Mammary epithelial cell (primary cell): ENCODE measurements at places on chromosomes 1 and 21. TPM values are rescaled to one million over a fixed set of nuclear protein-coding genes. Genes with fewer than 3 reads are reported as not detected.

The TSPAN1 gene
- polyA plus RNA-seq: 510 TPM

The CCDC185 gene
- polyA plus RNA-seq: not detected

The LCE1A gene
- not detected for polyA plus RNA-seq

The RAB42 gene
- polyA plus RNA-seq: 0.10 TPM

The A3GALT2 gene
- polyA plus RNA-seq: not detected

DNA sequence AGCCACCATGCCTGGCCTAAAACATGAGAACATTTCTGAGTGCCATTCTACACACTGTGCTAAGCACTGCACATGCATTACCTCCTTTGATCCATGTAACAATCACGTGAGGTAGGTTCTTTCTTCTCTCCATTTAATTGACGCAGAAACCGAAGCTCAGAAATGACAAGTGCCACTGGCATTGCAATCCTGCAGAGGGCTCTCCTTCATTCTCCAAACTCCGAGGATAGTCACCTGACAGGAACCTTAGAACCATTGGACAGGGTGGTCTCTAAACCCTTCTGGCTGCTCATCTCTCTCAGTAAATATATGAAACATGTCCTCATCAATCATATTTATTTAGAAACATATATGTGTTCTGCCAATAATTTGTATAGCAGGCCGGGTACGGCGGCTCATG, 167.1 kb upstream of the JUN start:
- no peak for DNase-seq

DNA sequence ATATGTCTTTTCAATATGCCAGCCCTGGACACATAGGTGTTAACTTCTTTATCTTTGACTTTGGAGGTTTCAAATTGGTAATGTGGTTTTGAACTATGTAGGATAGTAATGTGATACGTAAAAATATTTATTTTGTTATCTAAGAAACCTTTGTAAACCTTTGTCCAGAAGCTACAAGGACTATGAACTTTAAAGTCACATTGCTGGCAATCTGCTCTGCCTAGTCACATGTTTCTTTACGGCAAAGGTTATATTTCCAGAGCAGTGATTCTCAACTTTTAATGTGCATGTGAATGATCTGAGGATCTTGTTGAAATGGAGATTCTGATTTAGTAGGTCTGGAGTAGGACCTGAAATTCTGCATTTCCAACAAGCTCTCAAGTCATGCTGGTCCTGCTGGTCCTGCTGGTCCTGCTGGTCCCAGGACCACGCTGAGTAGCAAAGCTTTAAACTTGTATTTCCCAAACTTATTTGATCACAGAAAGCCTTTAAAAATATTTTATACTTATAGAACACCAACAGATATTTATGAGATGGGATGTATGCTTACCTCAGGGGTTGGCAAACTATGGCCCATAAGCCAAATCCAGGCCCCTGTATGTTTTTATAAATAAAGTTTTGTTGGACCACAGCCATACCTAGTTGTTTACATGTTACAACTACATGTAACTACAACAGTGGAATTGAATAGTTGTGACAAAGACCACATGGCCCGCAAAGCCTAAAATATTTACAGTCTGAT, 57.9 kb upstream of the QSOX1 start:
- DNase-seq: no peak

GRCh38 chr21:44601596-44602462, 1.4 kb downstream of the KRTAP10-7 start:
- no peak for DNase-seq

DNA sequence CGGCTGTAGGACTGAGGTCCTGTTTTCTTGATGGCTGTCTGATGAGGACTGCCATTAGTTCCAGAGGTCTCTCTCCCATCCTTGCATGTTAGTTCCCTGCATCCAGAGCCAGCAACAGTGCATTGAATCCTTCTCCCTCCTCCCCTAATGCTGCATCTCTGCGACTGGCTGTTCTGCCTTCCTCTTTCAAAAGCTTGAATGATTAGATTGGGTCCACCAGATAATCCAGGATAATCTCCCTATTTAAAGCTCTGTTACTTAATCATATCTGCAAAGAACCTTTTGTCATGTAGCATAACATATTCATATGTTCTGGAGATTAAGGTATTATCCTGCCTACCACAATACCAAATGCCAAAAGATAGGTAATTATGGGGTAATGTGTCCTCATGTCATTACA, 377.5 kb downstream of the GPATCH2 start:
- DNase-seq: no peak

DNA sequence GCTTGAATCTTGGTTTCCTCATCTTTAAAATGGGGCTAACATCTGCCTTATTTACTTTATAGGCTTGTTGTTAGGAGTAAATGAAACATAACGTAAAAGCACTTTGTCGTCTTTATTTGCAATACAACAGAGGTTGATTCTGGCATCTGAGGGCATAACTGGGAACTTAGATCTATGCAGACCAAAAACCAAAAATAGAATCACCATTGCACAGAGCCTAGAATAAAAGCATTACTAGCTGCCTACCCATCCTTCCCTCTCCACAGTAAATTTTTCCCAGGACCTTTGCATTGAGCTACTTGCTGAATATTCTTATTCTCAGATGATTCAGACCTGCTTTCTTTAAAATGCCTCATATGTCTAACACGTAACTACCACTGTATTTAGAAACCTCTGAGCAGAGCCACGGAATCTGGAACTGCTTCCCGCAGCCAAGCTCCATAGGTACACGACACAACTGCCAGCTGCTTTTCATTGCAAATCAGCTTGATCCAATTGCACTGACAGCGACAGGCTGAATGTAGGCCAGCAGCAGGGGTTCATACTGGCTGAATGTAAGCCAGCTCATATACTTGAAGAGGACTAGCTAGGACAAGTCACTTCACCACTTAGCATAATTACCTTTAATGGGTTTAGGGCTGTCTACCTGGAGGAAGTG, 33.2 kb upstream of the SERBP1 start:
- no peak for DNase-seq

DNA sequence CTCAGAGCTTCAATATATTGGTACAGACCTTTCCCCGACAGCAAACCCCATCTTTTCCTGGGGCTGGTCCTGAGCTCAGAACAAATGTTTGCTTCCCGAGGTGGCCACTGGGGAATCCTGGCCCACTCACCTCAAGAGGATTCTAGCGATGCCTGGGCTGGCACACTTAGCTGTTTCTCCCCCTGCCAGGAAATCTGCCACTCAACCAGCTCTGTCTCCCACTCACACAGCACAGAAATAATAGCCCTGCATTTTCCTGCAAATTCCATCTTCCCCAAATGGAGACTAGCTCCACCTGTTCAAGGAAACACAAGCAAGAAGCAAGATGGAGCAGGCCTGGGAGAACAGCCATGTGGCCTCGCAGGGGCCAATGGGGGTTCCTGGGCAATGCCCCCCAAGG, 21.1 kb downstream of the KCNN3 start:
- no peak for DNase-seq

GRCh38 chr1:238898856-238899255, 487.5 kb upstream of the CHRM3 start:
- DNase-seq: peak; percentile 61

DNA sequence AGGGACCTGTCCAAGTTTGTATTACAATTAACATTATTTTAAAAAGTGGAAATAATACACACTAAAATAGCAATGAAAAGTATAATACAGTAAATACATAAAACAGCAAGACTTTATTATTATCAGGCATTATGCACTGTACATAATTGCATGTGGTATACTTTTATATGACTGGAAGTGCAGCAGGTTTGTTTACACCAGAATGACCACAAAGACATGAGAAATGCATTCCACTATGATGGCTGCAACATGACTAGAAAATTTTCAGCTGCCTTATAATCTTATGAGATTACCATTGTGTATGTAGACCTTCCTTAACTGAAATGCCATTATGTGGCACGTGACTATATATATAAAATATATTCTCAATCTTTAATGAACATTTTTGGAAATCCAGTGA, 1699.6 kb downstream of the KCNT2 start:
- no peak for DNase-seq

- peak; percentile 9 for DNase-seq
Observed at GRCh38 chr1:211327346-211327921, 801 bp downstream of the TRAF5 start.

DNA sequence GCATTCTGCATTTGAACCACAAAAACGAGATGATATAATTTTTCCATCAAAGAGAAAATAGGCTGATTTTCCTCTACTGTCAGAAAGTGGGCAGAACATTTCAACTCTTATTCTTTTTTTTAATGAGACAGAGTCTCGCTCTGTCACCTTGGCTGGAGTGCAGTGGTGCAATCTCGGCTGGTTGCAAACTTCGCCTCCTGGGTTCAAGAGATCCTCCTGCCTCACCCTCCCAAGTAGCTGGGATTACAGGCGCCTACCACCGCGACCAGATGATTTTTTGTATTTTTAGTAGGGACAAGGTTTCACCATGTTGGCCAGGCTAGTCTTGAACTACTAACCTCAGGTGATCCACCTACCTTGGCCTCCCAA, 11.6 kb downstream of the DSTYK start:
- no peak for DNase-seq

DNA sequence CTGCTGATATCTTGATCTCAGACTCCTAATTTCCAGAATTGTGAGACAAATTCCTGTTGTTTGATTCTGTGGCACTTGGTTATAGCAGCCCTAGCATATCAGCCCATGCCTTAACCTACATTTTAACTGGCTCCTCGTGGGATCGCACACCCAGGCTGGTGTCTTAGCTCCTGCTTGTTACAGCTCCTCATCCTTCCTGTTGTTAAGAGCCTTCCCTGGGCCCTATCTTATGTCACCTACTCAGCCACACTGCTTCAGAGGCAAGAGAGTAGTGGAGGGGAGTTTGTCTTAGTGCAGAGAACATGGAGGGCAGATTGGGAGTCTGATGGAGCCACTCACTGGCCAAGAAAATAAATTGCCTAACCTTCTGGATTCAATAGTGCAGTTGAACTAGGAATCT, 131.0 kb downstream of the ROR1 start:
- no peak for DNase-seq

DNA sequence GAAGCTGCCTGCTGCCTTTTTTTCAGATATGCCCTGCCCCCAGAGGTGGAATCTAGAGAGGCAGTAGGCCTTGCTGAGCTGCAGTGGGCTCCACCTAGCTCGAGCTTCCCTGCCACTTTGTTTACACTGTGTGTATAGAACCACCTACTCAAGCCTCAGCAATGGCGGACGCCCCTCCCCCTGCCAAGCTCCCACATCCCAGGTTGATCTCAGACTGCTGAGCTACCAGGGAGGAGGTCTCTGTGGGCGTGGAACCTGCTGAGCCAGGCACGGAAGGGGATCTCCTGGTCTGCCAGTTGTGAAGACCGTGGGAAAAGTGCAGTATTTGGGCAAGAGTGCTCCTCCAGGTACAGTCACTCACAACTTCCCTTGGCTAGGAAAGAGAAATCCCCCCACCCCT, 65.1 kb downstream of the MSH4 start:
- peak; percentile 12 for DNase-seq

GRCh38 chr1:193306430-193306829, 120.0 kb upstream of the B3GALT2 start:
- no peak for DNase-seq

DNA sequence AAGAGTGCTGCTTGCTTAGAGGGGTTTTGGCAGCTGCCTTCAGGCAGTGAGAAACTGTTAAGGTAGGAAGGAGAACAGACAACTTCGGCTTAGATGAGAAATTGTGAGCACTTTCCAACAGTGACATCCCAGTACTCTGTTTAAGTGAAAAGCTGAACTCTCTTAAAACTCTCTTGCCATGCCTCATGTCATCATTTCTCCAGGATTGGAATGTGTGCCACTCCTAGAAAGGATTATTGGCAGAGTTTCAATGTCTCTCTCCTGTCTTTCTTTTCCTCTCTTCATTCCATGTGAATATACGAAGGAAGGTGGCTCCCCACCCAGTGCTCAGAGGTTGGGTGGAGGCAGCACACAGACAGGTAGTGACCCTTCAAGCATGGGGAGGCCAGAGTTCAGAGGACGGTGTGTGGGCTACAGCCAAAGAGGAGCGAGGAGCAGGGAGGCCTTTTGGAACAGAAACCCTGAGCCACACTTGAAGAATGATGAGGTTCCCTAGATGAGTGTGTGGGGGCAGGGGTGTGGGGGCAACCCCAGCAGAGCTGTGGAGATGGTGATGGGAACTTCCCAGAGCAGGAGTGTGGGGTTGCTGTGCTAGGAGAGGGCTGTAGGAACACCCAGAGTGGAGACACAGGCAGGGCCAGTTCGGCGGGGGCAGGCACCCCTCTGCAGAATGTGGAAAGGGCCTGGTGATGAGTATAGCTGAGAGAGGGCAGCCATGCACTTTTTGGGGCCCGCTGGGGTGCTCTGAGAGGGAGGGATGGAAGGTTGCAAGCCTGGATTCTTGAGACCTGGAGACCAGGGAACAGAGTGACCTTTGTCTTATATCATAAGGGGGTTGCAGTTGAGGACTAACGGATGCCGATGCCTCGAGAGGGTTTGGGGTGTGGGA, 58.8 kb downstream of the GALNT2 start:
- peak; percentile 16 for DNase-seq

- no peak for DNase-seq
Observed at GRCh38 chr1:44651069-44651468, 23.2 kb downstream of the TMEM53 start.

DNA sequence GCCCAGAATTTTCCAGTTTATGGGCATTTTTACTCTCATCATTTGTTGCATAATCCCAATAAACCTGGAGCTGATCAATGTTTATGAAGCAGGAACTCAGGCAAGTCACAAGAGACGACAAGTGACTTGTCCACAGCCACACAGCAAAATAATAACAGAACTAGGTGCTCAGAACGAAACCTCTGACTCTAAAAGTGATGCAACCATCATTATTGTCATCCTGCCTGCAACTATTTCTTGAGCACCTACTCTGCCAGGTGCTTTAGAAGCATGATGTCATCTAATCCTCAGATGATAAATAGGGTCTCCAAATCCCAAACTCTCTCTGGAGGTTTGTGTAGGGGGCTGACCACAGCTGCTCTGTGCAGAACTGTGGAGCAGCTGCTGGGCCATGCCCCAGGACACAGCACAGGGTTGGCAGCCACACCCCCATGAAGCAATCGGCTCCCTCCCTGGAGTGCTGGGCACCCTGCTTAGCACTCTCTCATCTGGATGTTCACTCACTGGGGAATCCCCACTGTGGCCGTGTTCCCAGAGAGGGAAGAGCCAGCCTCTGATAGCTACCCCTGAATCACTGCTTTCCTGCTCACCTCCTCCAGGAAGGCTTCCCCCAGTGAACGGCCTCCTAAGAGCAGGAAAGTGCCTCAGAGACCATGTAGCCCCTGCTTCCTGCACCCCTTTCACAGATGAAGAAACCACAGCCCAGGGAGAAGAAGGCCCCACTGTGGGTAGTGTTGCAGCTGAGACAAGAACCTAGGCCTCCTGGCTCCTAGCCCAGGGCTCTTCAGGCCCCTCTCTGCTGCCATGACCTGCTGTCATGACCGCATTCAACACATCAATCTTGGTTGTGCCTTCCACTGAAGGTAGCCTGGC, 2.1 kb downstream of the TTC22 start:
- peak; percentile 85 for DNase-seq

- DNase-seq: no peak
Observed at GRCh38 chr1:201650623-201650933, 111.7 kb downstream of the NAV1 start.

- no peak for DNase-seq
Observed at GRCh38 chr1:44112486-44112885, 6.1 kb upstream of the KLF17 start.
